ENCODE measurements at places on chromosomes 3 and 15.

DNA sequence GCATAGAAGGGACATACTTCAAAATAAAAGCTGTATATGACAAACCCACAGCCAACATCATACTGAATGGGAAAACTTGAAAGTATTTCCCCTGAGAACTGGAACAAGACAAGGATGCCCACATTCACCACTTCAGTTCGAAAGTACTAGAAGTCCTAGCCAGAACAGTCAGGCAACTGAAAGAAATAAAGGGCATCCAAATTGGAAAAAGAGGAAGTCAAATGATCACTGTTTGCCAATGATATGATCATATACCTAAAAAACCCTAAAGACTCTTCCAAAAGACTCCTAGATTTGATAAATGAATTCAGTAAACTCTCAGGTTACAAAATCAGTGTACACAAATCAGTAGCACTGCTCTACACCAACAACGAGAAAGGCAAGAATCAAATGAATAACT lies 40.7 kb downstream of the SLC49A4 start:
- no peak for DNase-seq

GRCh38 chr3:152094406-152094805 lies 174.3 kb upstream of the MBNL1 start:
- no peak for DNase-seq

DNA sequence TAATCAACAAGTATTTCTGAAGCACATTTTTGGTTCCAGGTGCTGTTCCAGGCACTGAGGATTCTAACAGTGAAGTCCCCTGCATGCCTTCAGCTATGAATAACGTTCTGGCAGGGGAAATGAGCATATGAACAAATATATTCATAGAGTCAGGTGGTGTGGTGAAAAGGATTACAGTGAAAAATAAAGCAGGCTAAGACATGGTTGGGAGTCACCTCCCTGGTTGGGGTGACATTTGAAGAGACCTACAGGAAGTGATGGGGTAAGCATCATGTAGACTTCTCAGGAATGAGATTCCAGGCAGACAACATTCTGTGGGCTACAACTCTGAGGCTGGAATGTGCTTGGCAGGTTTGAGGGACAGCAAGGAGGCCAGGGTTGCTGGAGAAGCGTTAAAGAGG lies 15.0 kb downstream of the FRMD4B start:
- DNase-seq: no peak

DNA sequence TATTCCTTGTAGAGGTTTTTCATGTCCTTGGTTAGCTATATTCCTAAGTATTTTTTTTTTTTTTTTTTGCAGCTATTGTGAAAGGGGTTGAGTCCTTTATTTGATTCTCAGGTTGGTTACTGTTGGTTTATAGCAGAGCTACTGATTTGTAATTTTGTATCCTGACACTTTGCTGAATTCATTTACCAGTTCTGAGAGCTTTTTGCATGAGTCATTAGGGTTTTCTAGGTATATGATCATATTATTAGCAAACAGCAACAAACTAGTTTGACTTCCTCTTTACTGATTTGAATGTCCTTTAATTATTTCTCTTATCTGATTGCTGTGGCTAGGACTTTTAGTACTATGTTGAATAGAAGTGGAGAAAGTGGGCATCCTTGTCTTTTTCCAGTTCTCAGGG lies 737.4 kb downstream of the ZNF385D start:
- DNase-seq: no peak

GRCh38 chr3:44106756-44107155 lies 134.9 kb upstream of the TOPAZ1 start:
- no peak for DNase-seq
